ENCODE measurements at places on chromosomes 2 and 18.

DNA sequence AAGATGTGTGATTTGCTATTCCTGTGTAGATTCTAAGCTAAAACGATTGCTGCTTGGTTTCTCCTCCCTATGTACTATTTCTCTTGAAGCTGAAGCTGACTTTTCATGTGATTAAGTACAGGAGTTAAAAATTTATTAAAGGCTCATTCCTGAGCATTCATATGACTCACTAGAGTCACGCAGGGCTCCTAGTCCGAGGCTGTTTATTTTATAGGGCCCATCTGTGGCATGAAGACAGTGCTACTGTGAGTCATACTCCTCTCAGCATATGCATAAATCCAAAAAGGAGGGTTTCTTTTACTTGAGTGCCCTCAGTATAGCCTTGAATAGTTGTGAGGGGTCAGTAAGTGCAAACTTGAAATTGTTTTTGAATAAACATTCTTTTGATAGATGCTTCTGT, 378.8 kb downstream of the PTPRM start:
- DNase-seq, result no peak

DNA sequence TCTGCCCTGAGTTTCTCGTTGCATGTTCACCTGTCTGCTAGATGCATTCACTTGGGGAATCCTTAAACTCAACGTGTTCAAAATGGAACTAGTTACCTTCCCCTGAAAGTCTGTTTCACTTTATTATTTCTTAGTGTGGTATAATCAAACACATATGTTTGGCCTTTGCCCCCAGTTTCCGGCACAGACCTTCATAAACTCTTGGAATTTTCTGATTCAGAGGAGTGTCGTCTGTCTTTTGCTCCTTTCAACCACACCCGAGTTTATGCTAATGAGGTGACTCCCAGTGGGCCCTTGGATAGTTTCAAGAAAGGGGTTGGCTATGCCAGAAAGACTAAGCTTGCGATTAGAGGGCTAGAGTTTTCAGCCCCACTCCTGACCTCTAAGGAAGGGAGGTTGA, 198.9 kb downstream of the CDCA7 start:
- no peak for DNase-seq

- no peak for DNase-seq
Measured at GRCh38 chr2:151673016-151673415, 61.3 kb downstream of the NEB start.

GRCh38 chr2:29920130-29920577, 1.2 kb downstream of the ALK start:
- DNase-seq, result no peak

GRCh38 chr18:28039078-28039477, 137.9 kb downstream of the CDH2 start:
- no peak for DNase-seq

GRCh38 chr18:51933903-51934302, 406.1 kb upstream of the DCC start:
- DNase-seq, result no peak

DNA sequence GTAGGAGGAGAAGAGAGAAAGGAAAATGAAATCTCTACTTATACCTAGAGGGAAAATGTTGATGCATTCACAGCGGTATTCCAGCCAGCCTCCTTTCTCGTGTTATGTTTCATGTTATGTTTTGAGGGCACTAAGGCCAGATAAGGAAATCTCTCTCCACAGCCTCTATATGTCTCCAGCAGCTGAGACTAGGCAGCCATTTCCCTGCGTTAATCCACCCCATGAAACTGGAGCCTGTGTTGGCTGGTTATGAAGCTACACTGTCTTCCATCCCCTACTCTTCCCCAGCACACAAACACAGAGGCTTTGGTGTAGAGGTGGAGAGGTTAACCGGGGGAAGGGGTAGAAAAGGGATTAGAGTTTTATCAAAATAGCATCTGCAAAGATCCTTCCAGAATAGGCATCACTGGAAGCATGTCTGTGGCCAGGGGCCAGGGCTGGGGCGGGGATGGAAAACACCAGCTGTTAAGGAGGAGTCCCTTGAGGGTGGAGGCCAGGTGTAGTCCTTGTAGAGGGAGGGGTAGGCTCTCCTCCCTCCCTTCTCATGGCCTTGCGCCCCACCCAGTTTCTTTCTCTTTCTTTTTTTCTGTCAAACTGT, 100.9 kb upstream of the TNP1 start:
- DNase-seq, result no peak
